ENCODE measurements at places on chromosomes 16 and 17.

GRCh38 chr17:79136596-79136995 lies 62.0 kb downstream of the ENGASE start:
- peak; percentile 60 for DNase-seq

- DNase-seq = no peak
These were observed 8.2 kb upstream of the MPRIP start for GRCh38 chr17:17034026-17034425.

GRCh38 chr16:79049040-79049439 lies 551.5 kb downstream of the MAF start:
- no peak for DNase-seq

DNA sequence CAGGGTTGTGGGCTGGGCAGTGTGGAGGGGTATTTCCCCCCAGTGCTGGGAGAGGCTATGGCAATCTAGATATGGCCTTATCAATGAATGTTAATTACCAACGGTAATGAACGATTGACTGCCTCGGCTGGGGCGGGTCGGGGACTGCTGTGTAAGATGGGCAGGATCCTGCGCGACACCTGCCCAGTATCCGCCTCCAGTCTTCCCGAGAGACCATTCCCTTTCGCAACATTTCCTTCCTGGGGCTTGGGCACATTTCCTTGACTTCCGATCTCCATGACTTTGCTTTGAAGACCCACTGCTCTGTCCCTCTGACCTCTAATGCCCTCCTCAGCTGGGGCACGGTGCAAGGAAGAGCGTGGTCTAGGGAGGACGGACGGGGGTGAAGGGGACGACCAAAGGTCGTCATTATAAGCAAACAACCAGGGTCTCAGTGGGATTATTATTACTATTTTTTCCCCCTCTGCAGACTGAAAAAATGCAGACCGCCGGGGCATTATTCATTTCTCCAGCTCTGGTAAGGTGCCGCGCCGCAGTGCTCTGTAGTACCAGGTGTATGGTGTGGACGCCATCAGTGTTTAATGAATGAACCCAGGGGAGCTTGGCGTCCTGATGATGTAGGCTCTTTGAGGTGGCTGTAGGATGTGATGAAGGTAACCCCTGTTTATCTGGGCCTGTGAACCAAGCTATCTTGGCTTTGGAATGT lies 506 bp downstream of the ATP5MC1 start:
- DNase-seq = no peak

DNA sequence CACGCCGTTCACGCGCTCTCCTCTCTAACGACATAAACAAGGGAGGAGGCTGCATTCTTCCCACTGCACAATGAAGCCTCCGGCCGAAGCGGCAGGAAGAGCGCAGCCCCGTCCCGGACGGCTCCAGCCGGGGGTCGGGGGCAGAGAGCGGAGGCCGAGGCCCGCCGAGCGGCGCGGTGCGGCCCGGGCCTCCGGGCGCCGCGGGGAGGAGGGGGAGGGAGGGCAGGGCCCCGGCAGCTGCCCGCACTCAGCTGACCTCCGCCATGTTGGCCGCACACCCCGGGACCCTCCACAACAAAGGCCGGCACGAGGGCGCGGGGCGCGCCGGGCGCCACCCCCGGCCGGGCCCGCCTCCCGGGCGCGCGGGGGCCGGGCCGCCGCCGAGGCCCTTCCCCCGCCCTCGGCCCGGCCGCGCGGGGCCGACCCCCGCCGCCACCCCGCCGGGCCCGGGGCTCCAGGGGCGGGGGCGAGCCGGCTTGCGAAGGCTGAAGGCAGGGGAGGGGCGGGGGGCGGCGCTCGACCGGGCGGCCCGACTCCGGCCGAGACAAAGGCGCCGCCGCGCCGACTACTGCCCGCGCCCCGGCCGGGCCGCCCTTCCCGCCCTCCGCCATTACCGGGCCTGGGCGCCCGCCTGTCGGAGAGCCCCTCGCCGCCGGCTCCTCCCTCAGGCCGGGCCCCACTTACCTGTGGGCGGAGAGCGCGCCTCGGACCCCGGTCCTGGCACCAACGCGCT lies 527 bp downstream of the SIAH1 start:
- peak; percentile 94 for DNase-seq

DNA sequence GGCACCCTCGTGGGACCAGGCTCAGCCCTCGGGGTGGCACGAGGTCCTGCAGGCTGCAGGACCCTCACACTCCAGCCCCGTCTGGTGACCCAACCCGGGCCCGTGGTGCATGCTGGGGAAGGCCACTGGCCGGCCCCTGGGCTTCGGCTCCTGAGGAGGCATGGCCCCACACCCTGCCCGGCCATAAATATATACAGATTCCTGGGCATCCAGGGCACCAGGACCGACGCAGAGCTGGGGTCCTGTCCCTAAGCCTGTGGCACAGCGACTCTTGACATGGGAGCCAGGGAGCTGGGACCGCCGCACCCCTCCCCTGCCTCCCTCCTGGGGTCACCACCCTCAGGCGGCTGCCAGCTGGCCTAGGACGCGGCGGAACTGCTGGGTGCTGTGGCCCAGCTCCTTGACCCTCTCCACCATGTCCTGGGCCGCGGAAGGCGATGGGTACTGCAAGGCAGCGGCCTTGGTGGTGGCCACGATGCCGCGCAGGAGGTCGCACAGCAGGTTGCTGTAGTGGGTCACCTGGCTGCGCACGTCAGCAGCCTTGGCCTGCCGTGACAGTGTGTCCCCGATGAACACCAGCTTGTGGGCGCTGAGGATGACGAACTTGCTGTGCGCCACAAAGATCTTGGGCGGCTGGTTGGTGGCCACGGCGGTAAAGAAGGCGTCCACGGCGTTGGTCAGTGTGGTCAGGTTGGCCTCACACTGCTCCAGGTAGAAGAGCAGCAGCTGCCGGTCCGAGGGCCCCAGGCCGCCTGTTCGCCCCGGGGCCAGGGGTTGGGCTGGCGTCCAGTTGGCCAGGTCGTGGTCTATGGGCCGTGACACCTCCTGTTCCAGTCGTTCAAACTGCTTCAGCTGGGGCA lies 10.6 kb downstream of the CTRB1 start:
- DNase-seq = peak; percentile 59

DNA sequence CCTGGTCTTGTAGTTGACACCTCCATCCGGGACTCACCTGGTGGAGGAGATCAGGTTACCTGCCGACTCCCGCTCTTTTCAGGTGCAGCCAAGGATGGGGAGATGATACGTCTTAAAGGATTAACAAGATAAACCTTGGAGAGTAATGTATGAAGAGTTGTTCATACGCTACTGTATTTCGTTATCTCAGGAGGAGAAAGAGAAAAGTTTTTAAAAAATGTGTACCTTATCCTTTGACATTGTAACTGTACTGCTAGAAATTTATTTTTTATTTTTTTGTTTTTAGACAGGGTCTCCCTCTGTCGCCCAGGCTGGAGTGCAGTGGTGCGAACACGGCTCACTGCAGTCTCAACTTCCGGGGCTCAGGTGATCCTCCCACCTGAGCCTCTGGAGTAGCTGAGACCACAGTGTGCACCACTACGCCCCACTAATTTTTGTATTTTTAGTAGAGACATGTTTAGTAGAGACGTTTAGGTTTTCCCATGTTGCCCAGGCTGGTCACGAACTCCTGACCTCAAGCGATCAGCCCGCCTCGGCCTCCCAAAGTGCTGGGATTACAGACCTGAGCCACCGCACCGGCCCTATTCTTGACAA lies 764 bp upstream of the SMURF2 start:
- DNase-seq = peak; percentile 74

DNA sequence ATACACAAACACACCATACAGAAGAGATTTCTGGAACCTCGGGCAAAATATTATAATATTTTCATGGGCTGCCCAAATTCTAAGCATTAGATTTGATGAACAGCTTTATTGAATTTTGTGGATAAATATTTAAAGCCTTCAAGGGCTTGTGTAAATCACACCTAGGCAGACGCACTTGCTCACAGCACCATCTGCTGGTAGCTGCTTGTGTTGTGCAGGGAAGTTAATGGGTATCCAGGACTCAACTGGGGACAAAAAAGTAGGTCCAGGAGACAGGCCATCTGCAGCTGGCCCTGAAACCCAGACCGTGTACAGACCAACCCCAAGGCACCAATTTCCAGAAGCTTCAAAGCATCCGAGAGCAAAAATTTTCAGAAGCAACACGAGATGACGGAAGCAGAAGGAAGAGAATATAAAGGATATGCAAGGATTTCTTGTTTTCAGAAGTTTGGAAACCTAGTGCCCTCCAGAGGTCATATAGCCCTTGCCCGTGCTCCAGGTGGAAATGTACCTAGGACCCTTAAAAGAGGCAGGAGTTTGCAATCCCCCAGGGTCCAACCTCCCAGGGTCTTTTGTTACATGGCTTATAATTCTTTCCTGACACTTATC lies 140.0 kb downstream of the CHD9NB start:
- DNase-seq = peak; percentile 56

DNA sequence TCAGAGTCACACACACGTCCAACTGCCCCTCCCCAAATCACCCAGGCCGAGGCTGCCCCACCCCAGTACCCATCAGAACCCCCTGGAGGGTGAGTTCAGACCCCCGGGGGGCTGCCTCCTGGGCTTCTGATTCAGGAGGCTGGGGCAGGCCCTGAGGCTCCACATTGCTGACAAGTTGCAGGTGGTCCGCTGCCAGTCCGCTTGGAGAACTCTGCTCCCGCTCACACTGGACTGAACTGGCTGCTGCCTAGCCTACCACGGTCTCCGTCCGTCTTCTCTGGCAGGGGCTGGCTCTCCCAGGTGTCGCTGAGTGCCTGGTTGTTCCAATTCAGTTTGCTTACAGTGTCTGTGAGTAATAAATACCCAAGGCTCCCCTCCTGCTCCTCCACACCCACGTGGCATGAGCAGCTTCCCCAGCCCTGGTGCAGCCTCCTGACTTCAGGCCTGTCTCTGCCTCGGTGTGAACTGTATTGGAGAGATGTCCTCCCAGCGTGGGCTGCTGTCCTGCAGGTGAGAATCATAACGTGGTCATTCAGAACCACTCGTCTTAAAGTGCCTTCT lies 163.4 kb downstream of the LAT start:
- no peak for DNase-seq

- no peak for DNase-seq
These were observed 82.9 kb downstream of the SDR42E1 start for GRCh38 chr16:81928271-81928918.

DNA sequence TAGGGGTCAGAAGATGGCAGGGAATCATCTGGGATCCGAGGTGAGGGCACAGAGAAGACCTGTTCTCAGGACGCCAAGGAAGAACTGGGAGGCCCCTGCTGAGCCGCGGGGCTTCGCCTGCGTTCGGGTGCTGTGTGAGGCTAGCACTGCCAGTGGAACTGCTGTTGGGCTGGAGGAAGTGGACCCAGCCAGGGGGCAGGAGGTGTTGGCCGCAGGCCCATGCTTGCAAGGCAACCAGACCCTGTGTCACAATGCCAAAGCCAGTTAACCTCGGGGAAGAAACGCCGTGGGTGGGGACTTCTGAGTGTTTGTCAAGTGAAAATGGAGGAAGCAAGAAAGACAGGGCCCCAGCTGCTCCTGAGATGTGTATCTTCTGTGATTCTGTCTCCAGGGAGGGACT lies 185.5 kb downstream of the LGALS9B start:
- DNase-seq = no peak

DNA sequence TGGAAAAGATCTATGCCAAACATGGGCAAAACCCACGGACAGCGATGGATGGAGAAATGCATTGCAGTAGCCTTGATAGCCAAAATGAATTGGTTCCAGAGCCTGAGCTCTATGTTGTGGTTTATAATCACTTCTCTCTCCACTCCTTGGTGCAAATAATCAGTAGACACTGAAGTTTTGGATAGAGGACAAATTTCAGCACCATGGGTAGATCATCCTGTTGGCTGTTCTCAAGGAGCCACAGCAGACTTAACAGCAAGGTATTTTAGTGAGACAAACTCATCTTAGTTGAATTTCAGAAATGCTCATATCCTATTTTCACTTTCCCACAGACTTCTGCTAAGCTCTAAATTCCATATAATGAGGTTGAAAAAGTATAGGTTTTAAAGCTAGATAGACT lies 88.3 kb upstream of the CCL1 start:
- DNase-seq = no peak

DNA sequence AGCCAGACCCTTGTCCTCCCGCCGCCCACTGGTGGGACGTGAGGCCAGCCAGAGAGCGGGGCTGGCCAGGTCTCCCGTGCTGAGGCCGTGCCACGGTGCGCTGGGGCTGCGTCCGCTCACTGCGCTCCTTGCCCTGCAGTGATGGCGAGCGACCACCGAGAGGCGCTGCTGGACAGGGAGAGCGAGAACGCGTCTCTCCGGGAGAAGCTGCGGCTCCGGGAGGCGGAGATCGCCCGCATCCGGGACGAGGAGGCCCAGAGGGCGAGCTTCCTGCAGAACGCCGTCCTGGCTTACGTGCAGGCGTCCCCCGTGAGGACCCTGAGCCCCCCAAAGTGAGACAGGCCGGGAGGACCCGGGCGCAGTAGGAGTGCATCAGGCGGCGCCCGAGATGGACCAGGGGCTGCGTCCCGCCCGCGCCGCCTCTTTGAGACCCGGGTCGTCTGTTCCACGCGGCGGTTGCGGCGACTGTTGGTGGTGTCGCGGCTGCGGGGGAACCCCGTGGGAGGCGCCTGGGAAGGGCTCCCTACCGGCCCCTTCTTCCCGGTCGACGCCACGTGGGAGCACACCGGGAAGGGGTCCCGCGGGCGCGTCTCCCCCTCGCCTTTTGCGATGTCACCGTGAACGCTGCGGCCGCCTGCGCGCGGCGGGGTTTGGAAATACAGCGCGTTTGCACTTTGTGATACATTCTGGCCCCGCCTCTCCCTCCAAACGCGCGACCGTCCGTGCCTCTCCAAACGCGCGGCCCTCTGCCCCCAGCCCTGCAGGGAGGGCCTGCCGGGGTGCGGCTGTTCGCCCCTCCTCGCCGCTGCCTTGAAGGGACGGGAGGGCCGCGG lies 792 bp upstream of the RAC3 start:
- DNase-seq = peak; percentile 97

DNA sequence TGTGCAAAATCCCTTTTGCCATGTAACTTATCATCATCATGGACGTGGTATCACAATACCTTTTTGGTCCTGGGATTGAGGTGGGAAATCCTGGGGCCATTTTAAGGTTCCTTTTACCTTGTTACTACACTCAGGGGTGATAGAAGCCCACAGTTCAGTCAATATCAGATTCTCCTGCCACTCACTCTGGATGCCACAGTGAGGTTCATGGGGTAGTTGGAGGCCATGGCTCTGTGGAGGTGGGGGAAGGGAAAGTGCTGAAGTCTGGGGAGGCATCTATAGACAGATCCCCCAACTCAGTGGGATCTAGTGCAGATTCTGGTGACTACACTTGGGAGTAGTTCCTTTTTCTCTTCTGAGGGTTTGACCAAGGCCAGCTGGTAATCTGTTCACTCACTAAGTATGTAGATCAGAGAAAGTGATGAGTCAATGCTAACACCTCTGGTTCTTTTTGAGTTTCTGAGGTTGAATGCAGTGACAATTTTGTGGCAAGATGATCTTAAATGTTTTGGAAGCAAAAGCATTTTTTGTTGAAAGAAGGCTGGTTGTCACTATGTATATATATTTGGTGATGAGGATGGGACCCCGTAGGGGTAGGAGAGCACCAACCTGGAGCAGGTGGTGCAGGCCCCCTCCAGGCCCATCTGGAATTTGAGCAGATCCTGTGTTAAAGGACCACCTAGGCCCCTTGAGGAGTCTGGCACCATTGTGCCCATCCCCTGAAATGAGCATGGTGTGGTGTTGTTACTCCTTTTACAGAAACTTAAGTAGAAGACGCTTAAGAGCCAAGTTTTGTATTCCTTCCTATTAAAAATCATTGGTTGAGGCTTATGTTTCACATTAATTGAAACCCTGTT lies 18.8 kb upstream of the IRF8 start:
- DNase-seq = no peak
